ENCODE measurements at places on chromosomes 6 and 20.

GRCh38 chr6:24534329-24534728, 39.6 kb downstream of the ALDH5A1 start:
- no peak overlapping the region for H3K4me3 ChIP-seq
- H3K4me1 ChIP-seq: no peaks in the 10 kb centered on the region
- H3K27ac ChIP-seq: no peak overlapping the region
- H3K36me3 ChIP-seq: peaks cover 10% of the 10 kb centered on the region
- no peaks in the 10 kb centered on the region for H3K27me3 ChIP-seq

DNA sequence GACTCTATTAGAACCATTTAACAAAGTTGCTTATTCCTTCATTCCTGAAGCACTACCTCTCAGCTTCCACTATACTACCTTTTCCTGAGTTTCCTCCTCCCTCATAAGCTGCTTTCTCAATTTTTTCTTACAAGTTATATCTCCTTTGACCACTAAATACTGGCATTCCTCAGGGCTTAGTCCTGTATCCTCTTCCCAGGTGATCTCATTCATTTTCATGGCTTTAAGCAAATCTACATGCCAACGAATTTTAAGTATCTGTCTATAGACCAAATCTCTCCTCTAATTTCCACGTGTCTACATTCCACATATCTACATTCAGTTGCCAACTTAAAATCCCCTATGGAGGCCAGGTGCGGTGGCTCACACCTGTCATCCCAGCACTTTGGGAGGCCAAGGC, 134.7 kb downstream of the BTBD9 start:
- DNase-seq: no peak
- no peaks in the 10 kb centered on the region for H3K27me3 ChIP-seq
- H3K36me3 ChIP-seq: no peaks in the 10 kb centered on the region
- no peak overlapping the region for H3K4me3 ChIP-seq
- H3K4me1 ChIP-seq: no peaks in the 10 kb centered on the region

DNA sequence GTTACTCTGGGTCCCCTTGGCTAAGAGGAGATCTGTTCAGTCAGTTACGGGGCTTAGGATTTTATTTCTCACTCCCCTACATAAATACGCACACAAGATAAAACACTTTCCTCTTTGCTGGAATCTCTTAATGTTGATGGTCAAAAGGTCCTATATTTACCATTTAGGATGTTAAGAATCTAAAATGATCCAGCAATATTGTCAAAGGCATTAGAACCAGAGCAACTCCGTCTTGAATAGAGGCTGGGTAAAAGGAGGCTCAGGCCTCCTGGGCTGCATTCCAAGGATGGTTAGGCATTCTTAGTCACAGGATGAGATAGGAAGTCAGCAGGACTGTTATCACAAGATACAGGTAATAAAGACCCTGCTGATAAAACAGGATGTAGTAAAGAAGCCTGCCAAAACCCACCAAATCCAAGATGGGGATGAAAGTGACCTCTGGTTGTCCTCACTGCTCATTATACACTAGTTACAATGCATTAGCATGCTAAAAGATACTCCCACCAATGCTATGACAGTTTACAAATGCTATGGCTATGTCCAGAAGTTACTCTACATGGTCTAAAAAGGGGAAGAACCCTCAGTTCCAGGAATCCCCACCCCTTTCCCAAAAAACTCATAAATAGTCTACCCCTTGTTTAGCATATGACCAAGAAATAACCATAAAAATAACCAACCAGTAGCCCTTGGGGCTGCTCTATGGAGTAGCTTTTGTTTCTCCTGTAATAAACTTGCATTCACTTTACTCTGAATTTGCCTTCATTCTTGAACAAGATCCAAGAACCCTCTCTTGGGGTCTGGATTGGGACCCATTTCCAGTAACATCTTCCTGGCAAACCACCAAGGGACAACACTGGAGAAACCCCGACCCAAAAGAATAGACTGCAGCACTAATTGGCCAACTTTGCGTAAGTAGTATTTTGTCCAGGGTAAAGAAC, 107.5 kb downstream of the DTNBP1 start:
- no peak overlapping the region for H3K27ac ChIP-seq
- DNase-seq: no peak
- H3K4me1 ChIP-seq: peaks cover 4% of the 10 kb centered on the region

DNA sequence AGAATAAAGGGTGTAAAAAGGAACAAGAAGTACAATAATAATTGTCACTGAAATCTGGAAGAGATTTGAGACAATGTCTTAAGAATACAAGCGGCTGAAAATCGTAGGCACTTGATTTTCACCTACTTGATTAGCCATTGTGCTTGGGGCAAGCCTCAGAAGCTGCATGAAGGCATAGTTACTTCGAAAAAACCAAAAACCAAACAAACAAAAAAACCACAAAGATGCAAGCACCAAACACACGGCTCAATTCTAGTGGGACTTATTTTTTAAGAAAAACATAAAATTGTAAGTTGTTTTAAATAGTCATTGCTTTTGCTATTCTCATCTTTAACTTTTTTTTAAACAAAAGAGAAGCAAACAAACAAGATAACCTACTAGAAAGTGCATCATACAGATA, 235.6 kb downstream of the OGFRL1 start:
- H3K27me3 ChIP-seq: no peaks in the 10 kb centered on the region
- H3K4me1 ChIP-seq: no peaks in the 10 kb centered on the region
- no peaks in the 10 kb centered on the region for H3K36me3 ChIP-seq
- DNase-seq: no peak
